Activated B cell treated with CpG ODN at 0.5 μM for 24 hours (primary cell): ENCODE measurements at places on chromosomes 5 and 9. TPM values are rescaled to one million over a fixed set of nuclear protein-coding genes. Genes with fewer than 3 reads are reported as not detected.

Gene SPAG8
- total RNA-seq = 1.8 and 4.0 TPM in 2 replicates

Gene PCDHB16
- total RNA-seq = not detected in 2 replicates

Gene PCDHGA9
- total RNA-seq = 1.1 and 1.3 TPM in 2 replicates

Gene HINT1
- total RNA-seq = 201 and 212 TPM in 2 replicates

Gene NTRK2
- 0.07 and 0.10 TPM in 2 replicates for total RNA-seq

Gene TMEM38B
- 10.9 and 12.7 TPM in 2 replicates for total RNA-seq

Gene NMUR2
- total RNA-seq = not detected in 2 replicates

Gene SHOC1
- total RNA-seq = not detected in 2 replicates

Gene SPATA31C1
- total RNA-seq = not detected in 2 replicates

Gene JAK2
- 19.2 and 21.3 TPM in 2 replicates for total RNA-seq

Gene CDC20B
- not detected in 2 replicates for total RNA-seq

Gene SLC45A2
- not detected in 2 replicates for total RNA-seq

Gene PKN3
- 16.9 and 17.4 TPM in 2 replicates for total RNA-seq

Gene LCN1
- total RNA-seq = not detected in 2 replicates

Gene OR13C9
- not detected in 2 replicates for total RNA-seq

Gene ANKRD18B
- not detected in 2 replicates for total RNA-seq

Gene CTXN3
- total RNA-seq = not detected in 2 replicates

Gene ABLIM3
- not detected in 2 replicates for total RNA-seq

Gene MOB3B
- 7.3 and 10.0 TPM in 2 replicates for total RNA-seq

Gene BTNL3
- not detected in 2 replicates for total RNA-seq

Gene IRX1
- total RNA-seq = not detected in 2 replicates

Gene TLX3
- not detected in 2 replicates for total RNA-seq

Gene ARL10
- total RNA-seq = 10.9 and 14.3 TPM in 2 replicates

Gene RUFY1
- 83.0 and 95.8 TPM in 2 replicates for total RNA-seq

Gene MZB1
- 47.1 and 50.5 TPM in 2 replicates for total RNA-seq

Gene PHF24
- 0.13 TPM in 1 of 2 replicates, not detected in the other for total RNA-seq

Gene GALNT12
- total RNA-seq = 2.0 and 2.5 TPM in 2 replicates

Gene PRR7
- total RNA-seq = 2.4 and 3.2 TPM in 2 replicates

Gene SV2C
- not detected in 2 replicates for total RNA-seq

Gene SELENOP
- not detected in 2 replicates for total RNA-seq

Gene TCF7
- total RNA-seq = 13.2 and 15.8 TPM in 2 replicates

Gene REEP5
- 44.5 and 46.8 TPM in 2 replicates for total RNA-seq

Gene PCDHB7
- total RNA-seq = not detected in 2 replicates

Gene TERT
- total RNA-seq = 0.22 and 0.35 TPM in 2 replicates

Gene DOLPP1
- 10.9 and 11.3 TPM in 2 replicates for total RNA-seq

Gene PSMB7
- 120 and 140 TPM in 2 replicates for total RNA-seq

Gene THG1L
- total RNA-seq = 25.6 and 28.9 TPM in 2 replicates

Gene OBP2B
- not detected in 2 replicates for total RNA-seq

Gene CCDC112
- total RNA-seq = 5.2 and 5.3 TPM in 2 replicates

Gene LRRC19
- not detected in 2 replicates for total RNA-seq

Gene OR2S2
- not detected in 2 replicates for total RNA-seq

Gene NR4A3
- total RNA-seq = 20.7 and 21.5 TPM in 2 replicates

Gene ACOT12
- total RNA-seq = not detected in 2 replicates
